AG09319 (cell line): ENCODE measurements at places on chromosomes 1 and 21.

GRCh38 chr1:39153684-39154083 lies 50.8 kb upstream of the MACF1 start:
- DNase-seq, result no peak

DNA sequence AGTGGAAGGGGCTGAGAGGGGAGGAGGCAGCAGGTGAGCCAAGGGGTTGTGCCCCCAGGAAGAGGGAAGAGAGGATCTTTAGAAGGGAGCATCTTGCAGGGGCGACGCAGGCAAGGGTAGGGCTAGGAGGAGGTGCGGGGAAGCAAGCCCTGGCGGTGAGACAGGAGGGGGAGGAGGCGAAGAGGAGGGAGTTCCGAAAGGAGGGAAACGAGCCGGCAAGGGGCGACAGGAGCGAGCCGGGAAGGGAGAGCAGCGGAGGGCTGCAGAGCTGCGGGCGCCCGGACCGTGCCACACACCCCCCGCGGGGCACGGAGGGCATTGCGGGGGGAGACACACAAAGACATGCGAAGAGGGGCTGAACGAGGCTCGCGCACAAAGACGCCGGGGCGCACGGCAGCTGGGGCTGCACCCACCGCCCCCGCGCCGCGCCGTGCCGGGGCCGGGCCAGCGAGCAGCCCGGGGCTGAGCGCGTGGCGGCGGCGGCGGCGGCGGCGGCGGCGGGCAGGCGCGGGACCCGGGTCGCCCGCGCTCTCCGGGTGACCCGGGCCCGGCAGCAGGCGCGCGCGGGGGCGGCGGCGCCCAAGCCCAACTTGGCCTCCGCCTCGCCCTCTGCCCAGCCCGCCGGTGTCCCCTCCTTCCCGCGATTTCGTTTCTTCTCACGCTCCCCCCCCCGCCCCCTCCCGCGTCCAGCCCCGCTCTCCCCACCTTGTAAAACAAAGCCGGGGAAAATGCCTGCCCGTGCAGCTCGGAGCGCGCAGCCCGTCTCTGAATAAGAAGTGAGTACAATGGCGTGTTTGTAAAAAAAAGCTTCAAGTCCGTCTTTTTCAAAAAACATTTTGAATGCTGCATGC lies at the start of gene KCNK2:
Gene KCNK2, plus strand, starts transcription at position 206 of the 851 bp plus-strand sequence. CDS start 649 bp downstream, outside the sequence.
- DNase-seq, result no peak

GRCh38 chr1:203878422-203878821 lies 17.0 kb downstream of the SNRPE start:
- DNase-seq, result no peak

- DNase-seq, result no peak
Measured at GRCh38 chr1:62068416-62068843, 126.2 kb upstream of the L1TD1 start.

DNA sequence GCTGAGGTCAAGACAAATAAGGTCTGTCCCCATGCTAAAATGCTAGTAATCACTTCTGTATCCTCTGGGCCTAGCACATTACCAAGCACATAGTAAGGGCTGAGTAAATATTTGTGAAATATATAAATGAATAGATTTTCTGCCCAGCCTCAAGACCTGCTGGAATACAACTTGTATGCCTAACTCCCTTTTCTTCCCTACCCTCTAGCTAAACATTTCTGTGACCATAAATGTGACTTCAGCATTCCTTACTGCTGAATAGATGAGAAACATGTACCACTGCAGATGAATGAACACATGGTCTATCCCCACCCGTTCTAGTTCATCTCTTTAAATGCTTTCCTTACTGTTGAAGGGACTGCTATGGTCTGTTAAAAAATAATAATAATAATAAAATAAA lies 209.0 kb upstream of the HOOK1 start:
- no peak for DNase-seq

GRCh38 chr1:53608676-53609075 lies 130.3 kb downstream of the GLIS1 start:
- DNase-seq, result no peak

- DNase-seq, result no peak
Measured at GRCh38 chr21:42369821-42370220, 3.5 kb upstream of the TFF1 start.

- DNase-seq, result peak; percentile 8
Measured at GRCh38 chr1:88595355-88596002, 88.6 kb upstream of the PKN2 start.

GRCh38 chr1:1759456-1760344 lies 18.6 kb downstream of the NADK start:
- DNase-seq, result no peak

DNA sequence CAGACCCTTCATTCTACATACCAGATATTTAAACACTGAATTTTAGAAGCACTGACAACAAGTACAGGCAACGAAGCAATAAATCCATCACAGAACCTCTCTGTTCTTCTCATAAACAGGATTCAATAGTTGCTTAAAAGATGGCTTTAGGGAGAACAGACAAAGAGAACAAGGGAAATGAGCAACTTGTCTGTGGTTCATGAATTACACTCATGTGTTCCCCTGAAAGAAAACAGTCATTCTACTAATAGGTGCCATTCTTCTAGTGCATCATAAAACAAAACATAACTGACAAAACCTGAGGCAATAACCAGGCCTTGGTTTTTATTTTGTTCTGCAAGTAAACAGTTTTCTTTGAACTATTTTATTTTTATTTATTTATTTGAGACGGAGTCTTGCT lies 6.8 kb downstream of the GNL2 start:
- no peak for DNase-seq

GRCh38 chr1:179840107-179840506 lies 37.5 kb downstream of the TOR1AIP2 start:
- DNase-seq, result no peak

GRCh38 chr21:31220575-31220974 lies 123.5 kb downstream of the TIAM1 start:
- no peak for DNase-seq

GRCh38 chr1:159436469-159436868 lies 3.1 kb upstream of the OR10J1 start:
- DNase-seq, result no peak

DNA sequence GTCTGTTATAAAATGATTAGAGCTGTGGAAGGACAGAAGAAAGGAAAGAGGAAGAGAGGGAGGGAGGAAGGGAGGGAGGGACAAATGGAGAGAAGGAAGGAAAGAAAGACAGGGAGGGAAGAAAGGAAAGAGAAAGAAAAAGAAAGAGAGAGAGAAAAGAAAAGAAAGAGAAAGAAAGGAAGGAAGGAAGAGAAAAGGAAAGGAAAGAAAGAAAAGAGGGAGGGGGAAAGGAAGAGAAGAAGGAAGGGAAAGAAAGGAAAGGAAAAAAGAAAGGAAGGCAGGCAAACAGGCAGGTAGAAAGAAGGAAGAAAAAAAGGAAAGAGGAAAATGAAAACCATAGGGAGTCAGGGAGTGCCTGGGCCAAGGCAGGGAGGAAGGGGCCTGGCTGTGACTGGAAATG lies 14.5 kb upstream of the BACE2 start:
- no peak for DNase-seq

DNA sequence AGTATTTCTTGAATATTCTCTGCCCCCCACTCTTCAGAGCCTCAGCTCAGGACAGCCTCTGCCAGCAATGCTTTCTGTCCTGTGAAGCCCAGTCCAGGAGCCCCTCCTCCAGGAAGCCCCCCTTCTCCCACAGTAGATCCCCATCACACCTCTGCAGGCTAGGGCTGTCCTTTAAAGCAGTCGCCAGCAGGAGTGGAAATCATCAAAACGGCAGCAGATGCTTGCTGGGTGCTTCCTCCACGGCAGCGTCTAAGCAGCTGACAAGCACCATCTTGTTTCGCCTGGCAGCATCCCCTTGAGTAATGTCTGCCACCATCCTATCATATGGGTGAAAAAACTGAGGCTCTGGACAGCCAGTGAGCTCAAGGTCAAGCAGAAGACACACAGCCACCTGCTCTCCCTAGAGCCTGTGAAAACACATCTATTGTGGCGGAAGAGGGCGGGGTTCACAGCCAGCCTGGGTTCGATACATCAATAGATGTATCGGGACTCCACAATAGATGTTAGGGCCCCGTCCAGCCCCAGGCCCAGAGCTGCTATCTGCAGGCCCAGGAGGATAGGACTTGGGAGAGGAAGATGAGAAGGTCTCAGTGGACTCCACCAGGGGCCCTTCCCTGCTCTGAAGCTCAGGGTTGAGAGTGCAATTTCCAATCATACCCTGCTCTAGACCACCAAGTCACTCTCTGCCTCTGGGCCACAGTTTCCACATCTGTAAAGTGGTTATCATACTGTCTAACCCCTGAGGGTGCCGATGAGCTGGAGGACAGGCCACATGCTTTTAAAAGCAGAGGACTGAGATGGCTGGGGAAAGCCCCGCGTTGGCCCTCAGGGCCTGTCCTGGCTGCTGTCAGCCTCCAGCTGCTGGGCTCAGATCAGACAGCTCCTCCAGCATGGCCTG lies 17.5 kb downstream of the RUNX3 start:
- no peak for DNase-seq

DNA sequence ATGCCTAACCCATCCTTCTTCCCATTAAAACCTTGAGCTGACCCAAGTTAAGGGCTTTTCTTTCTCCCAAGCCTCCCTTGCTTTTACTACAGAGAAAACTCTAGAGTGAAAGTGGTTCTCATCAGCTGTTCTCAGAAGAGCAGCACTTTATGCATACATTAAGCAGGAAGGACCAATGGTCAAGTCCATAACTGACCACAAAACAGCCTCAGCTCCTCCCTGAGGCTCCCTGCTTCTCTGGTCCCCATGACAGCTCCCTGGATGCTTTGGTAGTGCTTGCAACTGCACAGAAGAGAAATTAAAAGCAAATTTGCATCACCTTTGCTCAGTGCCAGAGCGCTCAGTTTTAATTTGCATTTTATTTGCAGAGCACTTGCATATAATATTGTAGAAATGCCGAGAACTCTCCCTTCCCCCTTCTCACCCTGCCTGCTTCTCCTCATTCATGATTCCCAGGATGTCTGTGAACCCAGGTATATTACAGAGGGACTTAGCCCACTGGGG lies 56.1 kb downstream of the LMX1A start:
- DNase-seq, result no peak

DNA sequence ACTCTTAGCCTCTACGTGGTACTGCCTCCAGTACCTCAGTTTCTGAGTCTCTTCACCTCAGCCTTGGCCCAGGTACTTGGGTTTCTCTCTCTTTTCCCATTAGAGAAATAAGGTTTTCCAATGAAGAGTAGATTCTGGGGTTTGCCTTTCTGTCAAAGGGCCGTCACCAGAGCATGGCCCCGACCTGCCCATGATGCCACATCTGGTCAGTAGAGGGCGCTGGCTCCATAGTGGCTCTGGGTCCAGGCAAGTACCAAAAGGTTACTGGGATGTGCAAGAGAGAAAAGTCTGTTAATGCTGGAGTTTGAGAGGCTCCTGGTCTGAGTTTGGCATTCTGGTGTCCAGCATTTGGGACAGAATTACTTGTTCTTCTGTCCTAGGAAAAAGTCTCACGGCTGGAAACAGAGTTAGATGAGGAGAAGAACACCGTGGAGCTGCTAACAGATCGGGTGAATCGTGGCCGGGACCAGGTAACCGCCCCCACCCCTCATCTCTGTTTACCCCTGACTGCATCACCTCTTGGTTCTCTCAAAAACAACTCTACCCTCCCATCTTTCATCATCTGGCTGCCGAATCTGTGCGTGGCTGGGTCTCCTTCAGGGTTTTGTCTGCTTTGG lies 5.3 kb upstream of the TUFT1 start:
- no peak for DNase-seq

DNA sequence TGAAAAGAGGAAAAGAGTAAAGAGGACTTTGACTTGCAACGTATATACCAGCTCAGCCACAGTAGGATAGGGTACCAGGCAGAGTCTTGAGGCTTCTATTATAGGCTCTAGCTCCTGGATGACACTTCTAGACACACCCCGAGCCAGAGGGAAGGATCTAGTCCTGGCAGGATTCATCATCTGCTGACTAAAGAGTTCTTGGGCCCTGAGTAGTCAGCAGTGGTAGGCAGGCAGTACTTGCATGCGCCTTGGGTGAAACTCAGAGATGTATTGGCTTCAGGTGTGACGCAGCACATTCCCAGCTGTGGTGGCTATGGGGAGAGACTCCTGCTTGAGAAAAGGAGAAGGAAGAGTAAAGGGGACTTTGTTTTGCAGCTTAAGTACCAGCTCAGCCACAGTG lies 162.3 kb upstream of the APP start:
- no peak for DNase-seq

DNA sequence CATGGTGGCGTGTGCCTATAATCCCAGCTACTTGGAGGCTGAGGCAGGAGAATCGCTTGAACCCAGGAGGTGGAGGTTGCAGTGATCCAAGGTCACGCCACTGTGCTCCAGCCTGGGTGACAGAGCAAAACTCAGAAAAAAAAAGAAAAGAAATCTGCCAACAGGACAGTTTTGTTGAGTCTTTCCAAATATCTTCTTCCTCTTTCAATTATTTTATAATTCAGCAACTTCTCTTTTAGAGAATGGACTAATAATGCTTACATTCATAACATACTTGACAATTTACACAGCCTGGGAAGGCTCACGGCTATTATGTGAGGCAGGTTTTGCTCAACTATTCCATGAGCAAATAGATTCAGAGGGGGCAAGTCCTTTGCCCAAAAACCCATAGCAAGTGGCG lies 18.1 kb downstream of the CNR2 start:
- no peak for DNase-seq

DNA sequence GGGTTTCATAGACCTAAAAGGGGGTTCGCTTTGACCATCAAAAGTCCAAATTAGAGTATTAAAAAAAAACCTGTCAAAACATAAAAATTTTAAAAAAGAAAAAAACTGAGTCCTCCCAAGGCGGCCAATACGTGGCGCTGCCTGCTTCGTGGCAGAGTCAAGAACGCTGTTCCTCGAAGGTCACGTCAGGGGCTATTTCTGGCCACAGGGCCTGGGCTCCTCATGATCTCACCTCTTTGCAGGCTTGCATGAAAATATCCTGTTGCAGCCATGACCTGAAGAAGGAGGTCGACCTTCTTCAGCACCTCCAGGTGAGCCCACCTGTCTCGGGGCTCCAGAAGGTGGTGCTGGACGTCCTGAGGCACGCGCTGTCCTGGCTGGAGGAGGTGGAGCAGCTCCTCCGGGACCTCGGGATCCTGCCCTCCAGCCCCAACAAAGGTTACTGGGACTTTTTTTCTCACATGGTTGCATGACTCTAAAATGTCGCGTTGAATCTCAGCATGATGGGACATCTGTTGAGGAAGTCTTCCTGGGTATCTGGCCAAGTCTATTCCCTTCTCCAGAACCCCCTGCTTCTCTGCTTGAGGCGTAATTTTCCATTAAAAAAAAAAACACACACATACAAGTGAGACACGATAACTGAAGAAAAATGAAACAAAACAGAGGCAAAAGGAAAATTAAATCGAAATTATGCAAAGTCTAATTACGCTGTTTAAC lies 80.4 kb upstream of the EFHD2 start:
- DNase-seq, result no peak

GRCh38 chr1:94240822-94241221 lies 3.4 kb upstream of the ARHGAP29 start:
- DNase-seq, result no peak
